ENCODE measurements at places on chromosomes 5 and 9.
A peak's percentile ranks its signal among the peaks of the same experiment; 100 is the strongest.

DNA sequence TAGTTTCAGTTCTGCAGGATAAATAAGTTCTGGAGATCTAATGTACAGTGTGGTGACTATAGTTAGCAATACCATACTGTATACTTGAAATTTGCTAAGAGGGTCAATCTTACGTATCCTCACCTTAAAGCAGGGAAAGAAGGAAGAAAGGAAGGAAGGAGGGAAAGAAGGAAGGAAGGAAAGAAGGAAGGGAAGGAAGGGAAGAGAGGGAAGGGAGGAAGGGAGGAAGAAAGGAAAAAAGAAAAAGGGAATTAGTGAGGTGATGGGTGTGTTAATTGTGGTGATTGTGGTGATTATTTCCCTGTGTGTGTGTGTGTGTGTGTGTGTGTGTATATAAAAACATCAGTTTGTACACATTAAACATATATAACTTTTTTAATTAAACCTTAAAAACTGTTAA is 242.6 kb upstream of the MSX2 start:
- DNase-seq = no peak

- no peak for DNase-seq
Measured at GRCh38 chr5:168786147-168786546, 207.0 kb upstream of the PANK3 start.

GRCh38 chr9:1434052-1434767 is 384.1 kb downstream of the DMRT2 start:
- no peak for DNase-seq

DNA sequence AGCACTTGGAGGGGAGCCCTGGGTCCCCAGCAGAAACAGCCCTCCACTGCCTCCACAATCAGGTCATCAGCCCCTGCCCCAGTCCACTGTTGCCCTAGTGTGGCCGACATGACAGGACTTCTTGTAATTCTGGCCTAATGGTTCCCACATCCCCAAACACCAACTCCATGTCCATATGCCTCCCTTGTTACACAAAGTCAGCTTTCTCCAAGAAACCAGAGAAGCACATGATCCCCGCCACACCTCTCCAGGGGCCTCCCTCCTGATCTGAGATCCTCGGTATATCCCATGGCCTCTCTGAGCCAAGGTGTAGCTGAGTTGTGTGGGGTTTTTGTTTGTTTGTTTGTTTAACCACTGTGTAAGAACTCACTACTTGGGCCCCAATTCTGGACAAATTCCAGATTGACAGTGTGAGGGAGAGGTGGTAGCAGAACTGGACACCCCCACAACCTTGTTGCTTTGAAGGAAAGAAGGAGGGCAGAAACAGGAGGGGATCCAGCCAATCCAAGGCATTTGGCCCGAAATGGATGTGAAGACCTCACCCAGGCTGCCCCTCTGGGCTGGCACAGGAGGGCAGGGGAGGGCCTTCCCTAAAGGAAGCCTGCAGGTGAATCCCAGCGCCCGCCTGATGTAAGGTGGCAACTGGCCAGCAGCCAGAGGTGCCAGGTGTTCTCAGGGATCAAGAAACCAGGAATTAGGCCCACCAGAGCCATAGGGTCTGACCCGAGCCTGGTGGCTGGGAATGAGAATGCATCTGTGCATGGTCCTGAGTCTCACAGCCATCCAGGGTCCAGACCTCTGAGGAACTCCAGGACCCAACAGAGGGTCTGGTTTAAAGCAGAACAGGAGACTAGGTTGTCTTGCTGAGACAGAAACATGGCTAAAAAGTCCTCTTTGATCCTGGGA is 13.4 kb downstream of the IRF1 start:
- DNase-seq = no peak

DNA sequence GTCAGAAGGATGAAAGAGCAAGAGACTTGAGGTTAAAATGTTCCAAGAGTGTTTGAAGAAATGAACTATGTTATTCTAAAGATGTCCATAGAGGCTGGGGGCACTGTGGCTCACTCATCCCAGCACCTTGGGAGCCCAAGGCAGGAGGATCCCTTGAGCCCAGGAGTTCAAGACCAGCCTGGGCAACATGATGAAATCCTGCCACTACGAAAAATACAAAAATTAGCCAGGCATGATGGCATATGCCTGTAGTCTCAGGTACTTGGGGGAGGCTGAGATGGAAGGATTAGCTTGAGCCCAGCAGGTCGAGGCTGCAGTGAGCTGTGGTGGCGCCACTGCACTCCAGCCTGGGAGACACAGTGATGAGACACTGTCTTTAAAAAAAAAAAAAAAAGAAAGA is 2.7 kb downstream of the AOPEP start:
- DNase-seq = no peak

DNA sequence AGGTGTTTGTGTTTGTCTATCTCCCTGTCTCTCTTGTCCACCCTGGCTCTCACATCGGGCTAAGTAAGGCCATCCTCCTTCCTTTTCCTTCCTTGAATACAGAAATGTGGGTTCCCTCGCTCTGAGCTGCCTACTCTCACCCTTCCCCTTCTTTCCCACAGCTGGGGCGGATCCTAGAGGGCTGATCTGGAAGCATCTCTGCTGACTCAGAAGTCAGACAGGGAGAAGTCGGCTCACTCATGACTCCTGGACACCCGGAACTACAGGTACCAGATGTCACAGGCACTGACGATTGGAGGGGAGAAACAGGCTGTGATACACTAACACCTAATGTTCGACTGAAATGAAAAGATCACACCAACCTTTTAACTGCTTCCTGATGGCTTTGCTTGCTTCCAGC is 41.3 kb downstream of the PTPN3 start:
- no peak for DNase-seq

DNA sequence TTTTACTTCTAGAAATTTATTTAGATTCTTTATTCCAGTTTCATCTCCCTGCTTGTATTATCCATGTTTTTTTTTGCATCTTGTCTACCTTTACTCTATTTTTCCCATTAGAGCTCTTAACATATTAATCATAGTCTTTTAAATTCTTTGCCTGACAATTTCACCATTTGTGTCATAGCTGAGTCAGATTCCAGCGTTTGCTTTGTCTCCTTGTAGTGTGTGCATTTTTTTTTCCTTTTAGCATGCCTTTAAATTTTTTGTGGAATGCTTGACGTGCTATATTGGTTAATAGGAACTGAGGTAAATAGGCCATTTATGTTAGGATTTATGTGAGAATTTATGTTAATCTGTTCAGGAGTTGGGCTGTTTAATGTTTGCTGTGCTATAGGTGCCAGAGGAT is 41.8 kb upstream of the NFIL3 start:
- no peak for DNase-seq

DNA sequence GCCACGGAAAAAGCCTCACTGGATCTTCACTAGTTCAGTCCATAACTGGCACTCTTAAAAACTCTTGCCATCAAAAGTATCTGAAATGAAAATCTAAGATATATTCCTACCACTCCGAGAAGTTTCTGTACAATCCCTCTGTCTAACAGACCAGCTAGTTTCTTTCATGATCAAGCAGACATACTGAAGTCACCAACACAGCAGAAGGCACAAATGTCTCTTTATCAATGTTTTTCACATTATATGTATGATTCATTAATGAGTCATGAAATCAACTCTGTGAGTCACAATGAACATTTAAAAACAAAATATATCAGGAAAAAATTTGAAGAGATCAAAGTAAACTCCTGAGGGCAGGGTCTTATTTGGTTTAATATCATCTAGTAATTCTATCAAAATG is 50.8 kb downstream of the F2R start:
- DNase-seq = no peak

- peak; percentile 17 for DNase-seq
Measured at GRCh38 chr9:4038182-4038723, 261.6 kb downstream of the GLIS3 start.

DNA sequence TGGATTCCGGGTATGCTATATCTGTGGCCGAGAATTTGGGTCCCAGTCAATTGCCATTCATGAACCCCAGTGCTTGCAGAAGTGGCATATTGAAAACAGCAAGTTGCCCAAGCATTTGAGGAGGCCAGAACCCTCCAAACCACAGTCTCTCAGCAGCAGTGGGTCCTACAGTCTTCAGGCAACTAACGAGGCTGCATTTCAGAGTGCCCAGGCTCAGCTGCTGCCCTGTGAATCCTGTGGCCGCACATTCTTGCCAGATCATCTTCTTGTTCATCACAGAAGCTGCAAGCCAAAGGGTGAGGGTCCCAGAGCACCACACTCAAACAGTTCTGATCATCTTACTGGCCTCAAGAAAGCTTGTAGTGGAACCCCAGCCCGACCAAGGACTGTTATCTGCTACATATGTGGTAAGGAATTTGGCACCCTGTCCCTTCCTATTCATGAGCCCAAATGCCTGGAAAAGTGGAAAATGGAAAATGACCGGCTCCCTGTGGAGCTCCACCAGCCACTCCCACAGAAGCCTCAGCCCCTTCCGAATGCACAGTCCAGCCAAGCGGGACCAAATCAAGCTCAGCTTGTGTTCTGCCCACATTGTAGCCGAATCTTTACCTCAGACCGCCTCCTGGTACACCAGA is 23.0 kb downstream of the ZNF474 start:
- DNase-seq = no peak

DNA sequence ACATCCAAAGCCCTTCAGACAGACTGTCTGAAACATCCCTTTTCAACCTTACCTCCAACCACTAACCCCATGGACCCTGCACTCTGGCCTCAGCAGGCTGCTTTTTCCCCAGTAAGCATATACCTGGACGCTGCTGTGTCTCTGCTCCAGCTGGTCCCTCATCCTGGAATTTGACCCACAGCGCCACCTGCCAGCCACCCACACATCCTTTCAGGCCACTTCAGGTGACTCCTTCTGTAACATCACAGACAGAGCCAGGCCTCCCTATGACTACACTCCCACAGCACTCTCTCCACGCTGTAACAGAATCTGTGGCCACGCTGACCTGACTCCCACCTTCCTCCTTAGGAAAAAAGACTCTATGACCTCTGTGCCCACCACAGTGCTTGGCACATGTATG is 3.4 kb downstream of the MGAT1 start:
- DNase-seq = no peak

DNA sequence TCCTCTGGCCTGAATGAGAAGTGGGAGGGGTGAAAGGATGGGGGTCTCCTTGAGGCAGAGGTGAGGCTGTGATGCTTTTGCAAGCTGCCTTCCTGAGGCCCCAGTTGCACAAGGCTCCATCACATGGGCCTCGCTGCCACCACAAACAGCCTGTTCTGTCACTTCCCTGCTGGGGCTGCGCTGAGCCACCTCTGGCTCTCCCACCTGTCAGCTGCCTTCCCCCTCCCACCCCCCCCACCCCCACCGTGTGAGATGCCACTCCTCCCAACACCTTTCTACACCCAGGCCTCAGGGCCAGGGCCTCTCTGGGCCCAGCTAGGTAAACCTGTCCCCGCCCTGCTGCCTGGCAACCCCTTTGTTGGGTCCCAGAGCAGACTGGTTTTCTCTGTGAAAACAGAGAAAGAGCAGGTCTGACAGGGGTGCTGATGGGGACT is 4.5 kb upstream of the PDLIM4 start:
- no peak for DNase-seq

DNA sequence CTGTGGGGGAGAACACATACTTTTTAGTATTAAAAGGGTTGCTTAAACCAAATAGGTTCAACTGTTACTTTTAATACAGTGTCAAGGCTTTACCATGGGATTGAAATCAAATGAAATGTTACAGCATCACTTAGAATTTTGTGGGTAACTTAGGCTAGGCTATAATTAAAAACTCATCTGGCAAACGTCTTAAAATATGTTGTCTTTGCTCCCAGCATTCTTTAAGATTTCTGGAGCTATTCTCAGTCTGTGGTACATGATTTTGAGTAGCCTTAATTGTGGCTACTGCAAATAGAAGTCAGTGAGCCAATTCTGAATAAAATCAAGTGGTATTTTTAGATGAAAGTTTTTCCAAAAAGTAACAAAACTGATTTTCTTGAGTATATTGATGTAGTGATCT is 30.7 kb downstream of the UHRF2 start:
- DNase-seq = peak; percentile 25

GRCh38 chr5:61030163-61030482 is 85.1 kb downstream of the NDUFAF2 start:
- no peak for DNase-seq

GRCh38 chr9:102483651-102484050 is 511.5 kb upstream of the CYLC2 start:
- no peak for DNase-seq

GRCh38 chr5:23482642-23483041 is 24.8 kb upstream of the PRDM9 start:
- DNase-seq = no peak

- peak; percentile 71 for DNase-seq
Measured at GRCh38 chr5:96702503-96703383, 40.6 kb downstream of the CAST start.

GRCh38 chr5:132747616-132748440 is 602 bp downstream of the CCNI2 start:
- no peak for DNase-seq

GRCh38 chr9:17519761-17520160 is 59.1 kb upstream of the SH3GL2 start:
- DNase-seq = no peak
